Neural progenitor cell (in vitro differentiated cells): ENCODE measurements at places on chromosomes 12 and 14. TPM values are rescaled to one million over a fixed set of nuclear protein-coding genes. Genes with fewer than 3 reads are reported as not detected.

- DNase-seq, result no peak
Observed at GRCh38 chr12:101928556-101928955, 51.2 kb downstream of the DRAM1 start.

DNA sequence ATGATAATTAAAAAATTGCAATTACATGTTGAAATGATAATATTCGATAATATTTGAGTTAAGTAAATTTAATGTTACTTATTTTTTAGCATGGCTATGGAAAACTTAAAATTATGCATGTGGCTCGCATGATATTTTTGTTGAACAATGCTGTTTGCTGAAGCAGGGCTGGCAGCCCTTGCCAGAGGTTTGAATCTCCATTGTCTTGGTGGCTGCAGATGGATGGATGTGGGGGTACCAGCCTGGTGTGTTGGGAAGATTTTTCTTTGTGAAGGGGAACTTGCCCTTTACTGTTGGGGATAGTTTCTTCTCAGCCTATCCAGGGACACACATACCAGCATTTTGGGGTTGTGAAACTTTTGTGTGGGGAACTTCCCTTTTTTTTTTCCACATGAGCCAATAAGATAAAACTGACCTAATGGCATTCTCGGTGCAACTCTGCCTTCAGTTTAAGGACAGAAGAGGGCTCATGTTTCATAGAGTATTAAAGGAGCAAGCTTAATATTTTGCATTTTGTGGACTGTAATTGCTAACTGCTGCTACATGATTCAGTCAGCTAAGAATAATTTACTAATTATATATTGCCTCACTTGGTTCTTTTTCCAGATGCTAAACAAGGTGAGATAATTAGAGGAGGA is 8.8 kb downstream of the RASSF3 start:
- DNase-seq, result no peak

DNA sequence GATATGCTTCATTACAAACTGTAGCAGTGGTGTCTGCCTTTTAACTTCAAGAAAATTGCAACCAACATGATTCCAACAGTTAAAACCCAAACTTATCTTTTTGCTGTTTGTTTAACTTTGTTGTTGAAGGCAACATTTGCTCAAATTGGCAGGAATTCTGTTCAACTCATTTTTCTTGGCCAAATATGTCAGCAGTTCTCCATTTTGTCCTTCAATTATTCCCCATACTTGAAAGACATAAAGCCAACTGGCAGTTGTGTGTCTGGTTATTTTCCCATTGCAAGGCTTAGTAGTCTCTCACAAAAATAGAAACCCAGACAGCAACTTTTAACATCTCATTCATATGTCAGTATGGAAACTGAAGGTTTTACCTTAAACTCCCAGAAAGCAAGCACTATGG is 146.3 kb downstream of the LRIG3 start:
- DNase-seq, result no peak

GRCh38 chr14:56215180-56215579 is 97.0 kb downstream of the PELI2 start:
- DNase-seq, result no peak

CAPZA3 gene
- total RNA-seq, result not detected in 2 replicates
